ENCODE measurements at places on chromosomes 7 and 10. TPM values are rescaled to one million over a fixed set of nuclear protein-coding genes. Genes with fewer than 3 reads are reported as not detected.
A peak's percentile ranks its signal among the peaks of the same experiment; 100 is the strongest.

DNA sequence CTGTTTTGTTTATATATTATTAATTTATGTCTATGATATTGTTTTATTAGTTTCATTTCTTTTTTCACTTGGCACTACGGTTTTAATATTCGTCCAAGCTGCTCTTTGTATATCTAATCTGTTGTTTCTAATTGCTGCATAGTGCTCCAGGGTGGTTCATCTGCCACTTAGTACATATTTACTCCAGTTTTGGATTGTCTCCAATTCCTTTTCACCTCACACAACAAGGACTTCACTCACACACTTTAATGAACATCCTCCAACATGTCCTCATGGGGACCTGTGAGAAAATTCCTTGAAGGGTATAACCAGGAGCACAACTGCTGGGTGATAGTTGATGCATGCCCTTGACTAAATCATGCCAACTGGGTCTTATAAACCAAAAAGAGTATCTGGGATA lies 14.1 kb upstream of the NOC3L start:
- DNase-seq, result no peak

- no peak for DNase-seq
Measured at GRCh38 chr10:111137007-111137406, 60.2 kb downstream of the ADRA2A start.

DNA sequence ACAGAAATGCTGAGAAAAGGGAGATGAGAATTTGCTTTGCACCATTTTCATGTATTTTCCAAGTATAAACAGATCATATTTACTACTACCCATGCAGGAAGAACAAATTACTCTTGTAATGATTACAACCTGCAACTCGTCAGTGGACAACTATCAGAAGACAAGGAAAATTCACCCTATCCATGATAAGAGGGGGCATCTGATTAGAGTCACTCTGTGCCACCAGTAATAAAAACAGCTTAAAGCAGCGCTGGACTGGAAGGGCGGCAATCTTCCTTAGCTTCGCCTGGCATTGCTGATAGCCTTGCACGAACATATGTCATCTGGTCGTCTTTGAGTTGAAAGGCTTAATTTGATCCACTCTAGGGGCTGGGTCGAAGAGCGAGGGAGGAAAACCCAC lies 162.7 kb downstream of the SFMBT2 start:
- DNase-seq, result no peak

Gene STX1A
- total RNA-seq, result 16.8 TPM

GRCh38 chr7:149599636-149600206 lies 102.1 kb upstream of the ZNF746 start:
- no peak for DNase-seq

DNA sequence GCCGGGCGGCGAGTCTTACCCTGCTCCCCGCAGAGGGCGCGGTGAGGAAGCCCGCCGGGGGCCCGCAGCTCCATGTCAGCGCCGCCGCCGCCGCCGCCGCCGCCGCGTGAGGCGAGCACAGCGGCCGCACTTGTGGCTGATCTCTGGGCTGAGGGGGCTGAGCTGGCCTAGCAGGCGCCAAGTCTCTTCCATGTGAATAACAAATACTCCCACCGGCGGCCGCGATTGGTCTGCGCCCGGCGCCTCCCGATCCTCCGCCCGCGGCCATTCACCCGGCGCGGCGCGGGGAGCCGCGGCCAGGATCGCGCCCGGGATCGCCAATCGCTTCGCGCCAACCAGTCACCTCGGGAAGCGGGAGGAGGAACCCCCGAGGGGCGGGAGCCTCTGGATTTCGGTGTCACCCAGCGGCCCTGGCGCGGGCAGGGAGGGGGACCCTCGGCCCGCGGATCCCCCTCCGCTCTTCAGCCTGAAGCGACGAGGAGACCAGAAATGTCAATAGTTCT lies at the start of gene GRM8:
TSS of gene GRM8 (minus strand) at position 164 of the 503 bp plus-strand sequence.
- DNase-seq, result peak; percentile 61

Data from endothelial cell of umbilical vein (primary cell).